ENCODE measurements at places on chromosomes 11 and 22.

DNA sequence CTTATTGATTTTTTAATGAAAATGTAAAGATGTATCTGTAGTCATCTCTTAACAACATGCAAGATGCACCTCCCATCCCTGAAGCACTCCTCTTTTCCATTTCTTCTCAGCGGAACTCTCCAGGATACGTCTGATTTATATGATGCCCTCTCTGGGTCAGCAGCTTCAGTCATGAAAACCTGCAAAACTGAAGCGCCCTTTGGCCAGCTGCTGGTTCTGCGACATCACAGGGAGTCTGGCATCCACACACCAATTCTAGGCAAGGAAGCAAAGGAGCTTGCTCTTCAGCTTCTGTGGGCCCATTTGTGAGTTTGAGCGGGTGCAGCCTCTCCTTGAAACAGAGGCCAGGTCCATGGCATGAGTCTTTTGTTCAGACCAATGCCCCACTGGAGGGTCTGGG lies 1253.3 kb downstream of the TBC1D22A start:
- H3K4me1 ChIP-seq, result no peaks in the 10 kb centered on the region
- no peaks in the 10 kb centered on the region for H3K27me3 ChIP-seq
- H3K4me3 ChIP-seq, result no peak overlapping the region
- DNase-seq, result no peak
- H3K27ac ChIP-seq, result no peak overlapping the region

- H3K4me1 ChIP-seq, result no peaks in the 10 kb centered on the region
- no peak overlapping the region for H3K27ac ChIP-seq
- H3K36me3 ChIP-seq, result no peaks in the 10 kb centered on the region
- H3K4me3 ChIP-seq, result no peak overlapping the region
- no peak for DNase-seq
These were observed 40.7 kb upstream of the CD82 start for GRCh38 chr11:44524751-44525201.

GRCh38 chr22:41290262-41291221 lies 4.6 kb upstream of the RANGAP1 start:
- H3K4me3 ChIP-seq, result no peak overlapping the region
- DNase-seq, result no peak
- H3K27me3 ChIP-seq, result no peaks in the 10 kb centered on the region
- H3K4me1 ChIP-seq, result peaks cover 11% of the 10 kb centered on the region
- H3K27ac ChIP-seq, result no peak overlapping the region

DNA sequence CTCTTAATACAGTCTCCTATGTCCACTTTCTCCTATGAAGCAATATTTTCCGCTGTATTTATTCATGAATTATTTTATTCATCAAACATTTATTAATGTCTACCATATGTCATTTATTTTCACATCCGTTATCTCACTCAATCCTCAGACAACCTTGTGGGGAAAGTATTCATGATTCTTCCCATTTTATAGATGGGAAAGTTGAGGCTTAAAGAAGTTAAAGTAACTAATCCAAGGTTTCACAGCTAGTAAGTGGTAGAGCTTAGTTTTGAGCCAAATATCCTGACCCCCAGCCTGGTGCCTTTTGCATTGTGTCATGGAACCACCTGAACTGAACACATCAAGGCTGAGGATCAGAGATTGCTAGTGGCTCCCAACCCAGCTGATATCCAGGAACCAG lies 66.6 kb downstream of the ISX start:
- H3K4me1 ChIP-seq, result no peaks in the 10 kb centered on the region
- no peak for DNase-seq
- no peak overlapping the region for H3K4me3 ChIP-seq

GRCh38 chr22:22195265-22196017 lies 49.1 kb upstream of the VPREB1 start:
- no peak overlapping the region for H3K4me3 ChIP-seq

DNA sequence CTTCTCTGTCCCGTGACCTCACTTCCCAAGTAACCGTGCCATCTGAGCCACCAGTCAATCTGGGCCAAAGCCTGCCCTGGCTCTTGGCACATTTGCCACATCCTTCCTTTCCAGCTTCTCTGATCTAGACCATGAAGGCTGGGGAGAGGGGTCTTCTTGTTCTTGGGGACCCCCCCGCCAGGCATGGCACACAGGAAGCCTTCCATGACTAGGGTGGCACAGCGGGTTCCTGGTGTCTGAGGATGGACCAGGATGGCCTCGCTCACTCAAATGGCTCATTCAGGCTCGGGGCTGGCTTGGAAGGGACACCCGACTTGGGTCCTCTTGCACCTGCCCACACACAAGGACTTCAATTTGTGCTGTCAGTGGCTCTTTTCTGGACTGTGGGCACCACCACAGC lies 121.3 kb downstream of the BCR start:
- no peak overlapping the region for H3K4me3 ChIP-seq
- DNase-seq, result no peak
- no peaks in the 10 kb centered on the region for H3K27me3 ChIP-seq
- peaks cover 14% of the 10 kb centered on the region for H3K4me1 ChIP-seq

DNA sequence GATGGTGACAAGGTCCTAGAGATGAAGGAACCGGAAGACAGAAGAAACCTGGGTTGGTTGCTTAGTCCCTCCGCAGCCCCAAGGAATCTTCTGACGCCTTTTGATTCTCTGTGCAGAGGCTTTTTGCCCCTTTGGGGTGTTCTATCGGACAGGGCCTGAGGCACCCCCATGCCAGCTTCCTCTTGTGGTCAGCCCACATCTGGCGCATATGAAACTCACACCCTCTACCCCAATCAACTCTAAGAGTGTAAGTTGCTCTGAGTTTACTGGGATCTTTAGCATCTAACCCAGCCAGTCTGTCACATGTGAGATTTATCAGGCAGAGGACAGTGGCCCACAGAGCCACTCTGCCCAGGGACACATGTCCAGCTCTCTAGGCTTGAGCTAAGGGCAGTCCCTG lies 17.4 kb downstream of the RASD2 start:
- H3K27me3 ChIP-seq, result no peaks in the 10 kb centered on the region
- no peak for DNase-seq
- H3K4me3 ChIP-seq, result no peak overlapping the region
- no peak overlapping the region for H3K27ac ChIP-seq

GRCh38 chr22:49404020-49404419 lies 423.7 kb downstream of the BRD1 start:
- no peaks in the 10 kb centered on the region for H3K4me1 ChIP-seq
- H3K27me3 ChIP-seq, result no peaks in the 10 kb centered on the region
- no peaks in the 10 kb centered on the region for H3K36me3 ChIP-seq
- H3K27ac ChIP-seq, result no peak overlapping the region
- no peak overlapping the region for H3K4me3 ChIP-seq

DNA sequence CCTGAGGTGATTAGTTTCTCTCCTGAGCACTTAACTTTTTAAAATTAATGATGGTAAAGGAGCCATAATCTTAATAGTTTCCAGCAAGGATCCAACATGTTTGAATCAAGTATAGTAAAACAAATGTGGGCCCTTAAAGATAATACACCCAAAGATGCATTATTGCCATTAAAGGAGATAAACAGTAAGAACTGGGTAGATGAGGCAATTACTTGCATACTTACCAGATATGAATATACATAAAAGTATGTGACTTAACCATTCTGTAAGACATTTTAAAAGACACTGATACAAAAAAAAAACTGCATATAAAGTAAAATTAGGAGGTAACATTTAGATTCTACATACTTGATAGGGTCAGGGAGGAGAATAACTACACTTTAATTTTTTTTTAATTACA lies 48.2 kb downstream of the CADM1 start:
- no peak overlapping the region for H3K27ac ChIP-seq
- no peaks in the 10 kb centered on the region for H3K36me3 ChIP-seq
- DNase-seq, result no peak
- no peaks in the 10 kb centered on the region for H3K27me3 ChIP-seq
- H3K4me1 ChIP-seq, result no peaks in the 10 kb centered on the region
